ENCODE measurements at places on chromosomes 2 and 18.

- H3K27me3 ChIP-seq, result no peaks in the 10 kb centered on the region
- peaks cover 75% of the 10 kb centered on the region for H3K36me3 ChIP-seq
- H3K4me3 ChIP-seq, result no peak overlapping the region
- no peak overlapping the region for H3K27ac ChIP-seq
- H3K4me1 ChIP-seq, result peaks cover 19% of the 10 kb centered on the region
- no peak for DNase-seq
Observed at GRCh38 chr2:224882291-224883171, 159.7 kb downstream of the DOCK10 start.

GRCh38 chr18:2442006-2442405 is 129.3 kb downstream of the METTL4 start:
- H3K36me3 ChIP-seq, result no peaks in the 10 kb centered on the region
- H3K4me1 ChIP-seq, result peaks cover 3% of the 10 kb centered on the region
- peaks cover 10% of the 10 kb centered on the region for H3K27me3 ChIP-seq
- no peak overlapping the region for H3K4me3 ChIP-seq
- no peak for DNase-seq

DNA sequence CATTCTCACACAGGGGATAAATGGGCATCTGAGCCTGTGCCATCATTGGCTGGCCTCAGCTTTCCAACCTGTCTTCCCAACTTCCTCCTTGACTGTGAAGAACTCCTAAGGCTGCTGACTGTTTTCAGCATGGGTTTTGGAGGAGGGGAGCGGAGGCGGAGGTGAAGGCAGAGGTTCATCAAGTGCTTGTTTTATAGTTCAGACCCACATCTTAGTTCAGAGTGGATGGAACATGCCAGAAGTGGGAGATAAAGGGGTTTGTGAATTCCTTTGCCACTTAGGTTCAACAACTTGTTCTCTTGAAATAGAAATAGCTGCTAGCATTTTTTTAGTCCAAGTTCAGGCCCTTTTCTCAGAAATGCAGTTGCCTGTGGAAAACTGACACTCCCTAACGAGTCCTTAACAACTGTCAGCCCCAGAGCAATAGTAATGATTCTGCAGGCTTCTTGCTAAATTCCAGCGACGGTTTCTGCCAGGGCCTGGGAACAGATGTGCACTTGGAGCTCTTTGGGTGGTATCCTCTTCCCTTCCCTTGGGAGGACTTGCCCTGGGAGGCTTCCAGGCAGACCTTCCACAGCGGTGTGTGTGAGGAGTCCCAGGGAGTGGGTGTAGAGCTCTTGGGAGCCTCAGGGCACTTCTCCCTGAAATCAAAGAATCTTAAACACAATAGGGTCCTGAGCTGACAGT is 30.1 kb upstream of the ITGA6 start:
- no peak overlapping the region for H3K27ac ChIP-seq
- no peak for DNase-seq
- no peaks in the 10 kb centered on the region for H3K36me3 ChIP-seq
- H3K4me1 ChIP-seq, result peaks cover 5% of the 10 kb centered on the region
- peaks cover 6% of the 10 kb centered on the region for H3K27me3 ChIP-seq

DNA sequence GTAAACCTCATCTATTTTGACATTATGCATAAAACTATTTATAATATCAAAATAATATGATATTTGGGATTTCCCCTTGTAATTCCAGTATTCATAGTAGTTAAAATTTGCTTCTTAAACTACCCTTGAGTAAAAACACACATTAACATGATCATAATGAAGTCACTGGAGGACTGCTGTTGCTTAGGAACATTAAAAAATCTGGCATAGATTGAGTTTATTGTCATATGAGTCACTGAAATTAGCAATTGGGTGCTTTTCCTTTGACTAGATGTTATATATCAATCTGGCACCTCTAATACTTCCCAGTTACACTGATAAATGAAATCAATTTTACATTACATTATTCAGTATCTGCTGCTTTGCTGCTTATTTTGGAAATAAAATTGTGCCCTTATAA is 57.0 kb upstream of the ZC3H15 start:
- peaks cover 1% of the 10 kb centered on the region for H3K27me3 ChIP-seq
- no peaks in the 10 kb centered on the region for H3K36me3 ChIP-seq
- H3K4me1 ChIP-seq, result peaks cover 6% of the 10 kb centered on the region
- DNase-seq, result no peak

DNA sequence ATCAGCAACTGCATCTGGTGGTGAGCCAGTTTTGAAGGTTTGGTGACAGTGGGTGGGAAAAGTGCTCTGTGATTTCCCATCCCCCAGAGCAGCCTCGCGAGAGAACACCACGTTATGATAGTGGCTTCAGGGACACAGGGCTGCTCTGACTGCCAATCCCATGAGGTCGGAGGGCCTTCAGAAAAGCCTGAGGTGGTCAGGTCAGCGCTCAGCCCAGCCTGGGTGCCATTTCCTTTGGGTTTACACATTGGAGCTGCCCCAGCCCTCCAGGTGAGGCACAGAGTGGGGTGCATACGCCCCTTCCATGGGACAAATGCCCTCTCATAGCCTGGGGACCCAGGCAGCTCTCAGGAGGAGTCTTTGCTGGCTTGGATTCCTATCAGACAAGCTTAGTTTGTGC is 126.8 kb downstream of the KCTD1 start:
- peaks cover 1% of the 10 kb centered on the region for H3K4me1 ChIP-seq
- no peak for DNase-seq
- no peaks in the 10 kb centered on the region for H3K27me3 ChIP-seq
